ENCODE measurements at places on chromosomes 11 and 22. TPM values are rescaled to one million over a fixed set of nuclear protein-coding genes. Genes with fewer than 3 reads are reported as not detected.
A peak's percentile ranks its signal among the peaks of the same experiment; 100 is the strongest.

- no peak overlapping the region for H3K27ac ChIP-seq
- H3K27me3 ChIP-seq = no peaks in the 10 kb centered on the region
- H3K4me1 ChIP-seq = peaks cover 7% of the 10 kb centered on the region
- no peaks in the 10 kb centered on the region for H3K36me3 ChIP-seq
Observed at GRCh38 chr11:2690596-2691354, 9.0 kb downstream of the KCNQ1OT1 start.

DNA sequence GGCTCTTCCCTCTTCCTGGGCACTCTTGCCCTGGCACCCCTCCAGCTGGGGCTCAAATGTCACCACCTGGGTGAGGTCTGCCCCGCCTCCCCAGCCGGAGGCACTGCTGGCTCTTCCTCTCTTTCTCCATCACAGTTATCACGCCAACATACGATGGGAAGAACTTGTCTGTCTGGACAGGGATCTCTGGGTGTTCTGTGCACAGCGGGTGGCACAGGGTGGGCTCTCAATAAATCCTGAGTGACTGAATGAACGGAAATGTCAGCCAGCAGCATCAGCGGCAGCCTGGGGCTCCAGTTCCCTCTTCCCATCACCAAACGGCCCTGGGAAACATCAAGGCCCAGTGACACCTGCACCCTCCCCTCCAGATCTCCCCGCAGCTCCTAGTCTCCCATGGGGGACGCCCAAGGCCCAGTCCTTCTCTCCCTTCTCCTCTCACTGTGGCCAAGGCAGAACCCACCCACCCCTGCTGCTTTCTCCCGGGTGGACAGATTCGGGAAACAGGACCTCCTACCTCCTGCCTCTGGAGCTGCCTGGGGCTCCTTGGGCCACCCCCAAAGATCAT, 440 bp upstream of the SLC25A45 start:
- H3K27ac ChIP-seq = peak overlapping the region; percentile 93
- no peaks in the 10 kb centered on the region for H3K27me3 ChIP-seq
- peaks cover 26% of the 10 kb centered on the region for H3K4me1 ChIP-seq
- H3K4me3 ChIP-seq = no peak overlapping the region

DNA sequence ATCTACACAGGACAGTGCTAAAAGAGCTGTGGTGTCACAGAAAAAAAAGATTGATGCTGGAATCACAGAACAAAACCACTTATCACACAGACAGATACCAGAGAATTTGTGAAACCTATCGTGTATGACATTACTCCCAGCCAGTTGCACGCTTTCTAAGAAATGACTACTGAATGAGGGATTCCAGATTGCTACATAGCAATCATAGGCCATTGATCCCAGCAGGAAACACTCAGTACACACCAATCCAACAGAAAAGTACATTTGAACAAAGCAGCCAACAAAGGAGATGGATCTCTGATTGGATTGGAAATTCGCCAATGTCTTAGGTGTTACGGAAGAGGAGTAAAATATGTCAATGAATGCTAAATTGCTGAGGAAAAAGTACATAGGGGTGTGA, 4.8 kb upstream of the OR8H1 start:
- no peaks in the 10 kb centered on the region for H3K27me3 ChIP-seq
- no peaks in the 10 kb centered on the region for H3K36me3 ChIP-seq
- H3K4me3 ChIP-seq = no peak overlapping the region
- DNase-seq = no peak
- H3K27ac ChIP-seq = no peak overlapping the region
- H3K4me1 ChIP-seq = no peaks in the 10 kb centered on the region

OR51E2 gene
- not detected for total RNA-seq

UBQLNL gene
- total RNA-seq = 0.54 TPM

GLYAT gene
- not detected for total RNA-seq

DNA sequence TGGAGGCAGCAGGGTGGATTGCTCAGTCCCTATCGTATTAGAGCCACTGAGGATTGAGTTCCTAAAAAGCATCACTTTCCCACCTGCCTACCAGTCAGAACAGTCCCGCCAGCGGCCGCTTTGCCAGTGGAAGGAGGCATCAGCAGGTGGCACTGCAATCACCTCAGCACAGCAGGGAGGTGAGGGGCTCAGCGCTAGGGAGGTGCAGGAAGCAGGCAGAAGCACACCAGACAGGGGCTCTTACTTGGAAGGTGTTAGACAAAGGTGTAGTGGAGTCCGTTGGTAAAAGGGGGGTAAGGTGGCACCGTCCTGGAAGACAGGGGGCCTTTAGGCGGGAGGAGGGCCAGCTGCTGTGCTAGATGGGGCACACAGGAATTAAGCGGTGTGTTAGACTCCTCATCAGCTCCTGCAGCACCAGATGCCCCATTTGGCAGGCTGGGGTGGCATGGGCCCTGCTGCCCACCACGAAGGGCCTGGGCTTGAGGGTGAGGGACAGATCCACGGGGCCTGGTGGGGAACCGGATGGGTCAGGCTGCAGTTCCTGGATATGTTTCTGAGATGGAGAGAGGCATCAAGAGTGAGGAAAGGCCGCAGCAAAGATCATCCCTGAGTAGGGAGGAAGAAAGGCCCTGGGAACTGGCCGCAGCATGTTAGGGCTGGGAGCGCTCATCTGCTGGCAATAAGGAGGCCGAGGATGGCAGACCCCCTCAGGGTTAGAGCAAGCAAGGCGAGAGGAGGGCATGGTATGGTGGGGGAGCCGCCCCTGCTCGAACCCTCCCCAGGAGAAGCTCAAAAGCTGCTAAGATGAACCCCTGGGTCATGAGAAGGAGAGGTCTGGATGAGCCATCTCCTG, 42.5 kb downstream of the C11orf58 start:
- no peak for DNase-seq
- no peaks in the 10 kb centered on the region for H3K36me3 ChIP-seq
- no peak overlapping the region for H3K4me3 ChIP-seq
- peaks cover 25% of the 10 kb centered on the region for H3K4me1 ChIP-seq
- no peak overlapping the region for H3K27ac ChIP-seq
- no peaks in the 10 kb centered on the region for H3K27me3 ChIP-seq

MS4A8 gene
- not detected for total RNA-seq

GRCh38 chr11:19772480-19772879, 59.8 kb downstream of the NAV2 start:
- no peak overlapping the region for H3K4me3 ChIP-seq
- no peaks in the 10 kb centered on the region for H3K27me3 ChIP-seq
- no peaks in the 10 kb centered on the region for H3K36me3 ChIP-seq

DNA sequence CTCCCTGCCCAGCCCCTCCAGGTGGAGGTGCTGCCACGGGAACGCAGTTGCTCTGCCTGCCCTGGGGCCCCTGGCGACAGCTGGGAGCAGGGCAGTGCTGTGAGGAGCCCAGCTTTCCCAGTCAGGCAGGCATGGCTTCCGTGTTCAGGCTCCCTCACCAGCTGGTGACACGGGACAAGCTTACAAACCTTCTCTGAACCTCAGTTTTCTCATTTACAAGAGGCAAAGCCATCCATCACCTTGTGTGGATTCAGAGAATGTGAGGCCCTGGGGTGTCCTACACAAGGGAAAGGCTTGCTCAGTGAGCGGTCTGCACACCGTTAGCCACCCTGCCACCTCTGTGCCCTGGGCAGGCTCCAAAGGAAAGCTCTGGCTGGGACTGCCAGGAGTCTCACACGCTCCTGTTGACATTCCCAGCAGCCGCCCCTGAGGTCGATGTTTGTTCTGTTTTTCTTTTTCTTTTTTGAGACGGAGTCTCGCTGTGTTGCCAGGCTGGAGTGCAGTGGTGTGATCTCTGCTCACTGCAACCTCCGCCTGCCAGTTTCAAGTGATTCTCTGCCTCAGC, 23.5 kb downstream of the SUN2 start:
- peaks cover 52% of the 10 kb centered on the region for H3K36me3 ChIP-seq
- peak; percentile 56 for DNase-seq
- H3K4me1 ChIP-seq = peaks cover 45% of the 10 kb centered on the region

COX8A gene
- 787 TPM for total RNA-seq

DNA sequence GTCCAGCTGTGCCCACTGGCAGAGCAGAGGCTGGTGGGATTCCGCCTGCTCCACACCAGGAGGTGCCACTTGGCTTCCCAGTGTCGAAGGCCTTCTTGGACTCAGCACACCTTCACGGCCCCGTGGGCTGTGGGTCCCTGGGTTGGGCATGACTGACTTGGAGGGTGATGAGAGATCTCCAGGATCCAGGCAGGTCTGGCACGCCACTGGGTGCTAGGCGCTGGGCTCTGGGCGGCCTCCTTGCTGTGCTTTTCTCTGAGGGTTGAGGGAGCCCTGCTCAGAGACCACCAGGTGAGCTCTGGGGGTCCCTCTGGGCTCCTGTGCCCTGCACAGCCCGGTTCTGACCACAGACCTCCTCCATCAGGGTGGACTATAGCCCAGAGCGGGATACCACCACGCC, 12.3 kb downstream of the LRP5 start:
- H3K27ac ChIP-seq = no peak overlapping the region
- no peak overlapping the region for H3K4me3 ChIP-seq
- no peak for DNase-seq
- peaks cover 76% of the 10 kb centered on the region for H3K4me1 ChIP-seq
- no peaks in the 10 kb centered on the region for H3K27me3 ChIP-seq

NNMT gene
- total RNA-seq = 459 TPM

GRCh38 chr22:49827853-49828598, at the start of gene BRD1:
Gene BRD1 (minus strand): TSS chr22:49827873. CDS start chr22:49824317, 3,556 bp downstream.
- peaks cover 27% of the 10 kb centered on the region for H3K4me1 ChIP-seq
- no peaks in the 10 kb centered on the region for H3K27me3 ChIP-seq
- H3K4me3 ChIP-seq = peak within 1 kb of the TSS; percentile 89
- DNase-seq = peak; percentile 59
- peaks cover 10% of the 10 kb centered on the region for H3K36me3 ChIP-seq

SOX10 gene
- total RNA-seq = 0.34 TPM

PSMD13 gene
- 85.6 TPM for total RNA-seq

DNA sequence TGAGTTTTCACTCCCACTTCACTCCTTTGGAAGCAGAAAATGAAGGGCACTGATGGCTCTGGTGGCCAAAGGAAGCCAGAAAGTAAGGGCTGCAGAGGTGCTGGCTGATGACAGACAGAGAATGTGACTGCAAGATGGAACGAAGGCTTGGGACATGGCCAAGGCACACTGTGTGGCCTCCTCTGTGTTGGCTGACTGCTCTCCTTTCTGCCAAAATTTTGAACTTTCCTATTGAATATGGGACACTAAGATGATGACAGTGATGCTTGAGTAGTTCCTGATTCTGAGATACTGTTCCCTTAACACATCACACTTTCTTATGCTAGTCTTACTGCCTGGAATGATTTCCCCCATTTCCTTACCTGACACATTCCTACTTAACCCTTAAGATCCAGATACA, 156.4 kb downstream of the SWAP70 start:
- H3K27me3 ChIP-seq = no peaks in the 10 kb centered on the region
- peaks cover 5% of the 10 kb centered on the region for H3K4me1 ChIP-seq
- DNase-seq = peak; percentile 78
- no peak overlapping the region for H3K4me3 ChIP-seq
- H3K36me3 ChIP-seq = no peaks in the 10 kb centered on the region
- no peak overlapping the region for H3K27ac ChIP-seq

DNA sequence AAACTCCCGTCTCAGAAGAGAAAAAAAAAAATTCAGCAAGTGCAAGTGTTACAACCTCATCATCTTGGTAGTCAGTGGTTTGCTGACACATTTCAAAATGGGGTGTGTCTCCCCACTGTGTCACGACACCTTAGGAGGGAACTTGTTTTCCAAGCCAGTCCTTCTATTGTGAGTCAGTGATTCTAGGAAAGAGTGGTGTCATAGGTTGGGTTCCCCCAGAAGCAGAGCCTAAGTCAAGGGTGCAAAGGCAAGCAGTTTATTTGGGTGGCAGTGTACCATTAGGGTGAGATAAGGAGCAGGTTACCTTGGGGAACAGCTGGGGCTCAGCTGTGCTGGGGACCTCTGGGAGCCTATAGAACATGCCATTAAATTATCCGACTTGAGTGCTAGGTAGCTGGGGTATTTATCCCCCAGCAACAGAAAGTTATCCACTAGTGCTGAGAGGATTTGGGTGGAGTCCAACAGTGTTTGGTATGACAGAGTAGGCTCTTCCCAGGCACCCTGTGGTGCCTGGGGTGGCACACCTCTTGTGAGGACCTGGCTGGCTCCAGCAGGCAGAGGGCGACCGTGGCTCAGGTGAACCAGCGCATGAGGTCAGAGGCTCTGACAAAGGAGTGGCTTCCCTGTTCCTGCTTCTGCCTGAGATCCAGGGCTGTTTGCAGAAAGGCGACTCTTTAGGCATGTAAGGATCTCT, 41.7 kb downstream of the KIAA1671 start:
- H3K27ac ChIP-seq = peak overlapping the region; percentile 10
- H3K27me3 ChIP-seq = no peaks in the 10 kb centered on the region
- no peaks in the 10 kb centered on the region for H3K36me3 ChIP-seq
- H3K4me1 ChIP-seq = peaks cover 45% of the 10 kb centered on the region
- H3K4me3 ChIP-seq = no peak overlapping the region
- peak; percentile 48 for DNase-seq

- H3K36me3 ChIP-seq = no peaks in the 10 kb centered on the region
- H3K27me3 ChIP-seq = no peaks in the 10 kb centered on the region
- DNase-seq = no peak
- H3K4me1 ChIP-seq = no peaks in the 10 kb centered on the region
- H3K4me3 ChIP-seq = no peak overlapping the region
- H3K27ac ChIP-seq = no peak overlapping the region
Observed at GRCh38 chr11:113448316-113448677, 26.9 kb downstream of the DRD2 start.

- DNase-seq = no peak
- H3K27me3 ChIP-seq = no peaks in the 10 kb centered on the region
- no peak overlapping the region for H3K27ac ChIP-seq
- no peak overlapping the region for H3K4me3 ChIP-seq
- H3K4me1 ChIP-seq = peaks cover 3% of the 10 kb centered on the region
Observed at GRCh38 chr11:35930466-35930865, 13.4 kb upstream of the LDLRAD3 start.

GRCh38 chr11:67468056-67468455, 995 bp downstream of the TMEM134 start:
- H3K36me3 ChIP-seq = no peaks in the 10 kb centered on the region
- no peaks in the 10 kb centered on the region for H3K27me3 ChIP-seq
- peaks cover 52% of the 10 kb centered on the region for H3K4me1 ChIP-seq
- peak overlapping the region; percentile 69 for H3K27ac ChIP-seq

TCN2 gene
- total RNA-seq = 55.1 TPM

DNA sequence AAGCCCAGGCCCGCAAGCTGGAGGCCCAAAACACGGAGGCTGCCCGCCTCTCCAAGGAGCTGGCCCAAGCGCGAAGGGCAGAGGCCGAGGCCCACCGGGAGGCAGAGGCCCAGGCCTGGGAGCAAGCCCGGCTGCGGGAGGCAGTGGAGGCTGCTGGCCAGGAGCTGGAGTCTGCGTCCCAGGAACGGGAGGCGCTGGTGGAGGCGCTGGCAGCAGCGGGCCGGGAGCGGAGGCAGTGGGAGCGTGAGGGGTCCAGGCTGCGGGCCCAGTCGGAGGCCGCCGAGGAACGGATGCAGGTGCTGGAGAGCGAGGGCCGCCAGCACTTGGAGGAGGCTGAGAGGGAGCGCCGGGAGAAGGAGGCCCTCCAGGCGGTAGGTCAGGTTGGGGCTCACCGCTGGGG, 4.8 kb downstream of the CCDC88B start:
- DNase-seq = no peak
- no peaks in the 10 kb centered on the region for H3K4me1 ChIP-seq
- H3K27ac ChIP-seq = no peak overlapping the region
- H3K36me3 ChIP-seq = no peaks in the 10 kb centered on the region
- H3K4me3 ChIP-seq = no peak overlapping the region

DNA sequence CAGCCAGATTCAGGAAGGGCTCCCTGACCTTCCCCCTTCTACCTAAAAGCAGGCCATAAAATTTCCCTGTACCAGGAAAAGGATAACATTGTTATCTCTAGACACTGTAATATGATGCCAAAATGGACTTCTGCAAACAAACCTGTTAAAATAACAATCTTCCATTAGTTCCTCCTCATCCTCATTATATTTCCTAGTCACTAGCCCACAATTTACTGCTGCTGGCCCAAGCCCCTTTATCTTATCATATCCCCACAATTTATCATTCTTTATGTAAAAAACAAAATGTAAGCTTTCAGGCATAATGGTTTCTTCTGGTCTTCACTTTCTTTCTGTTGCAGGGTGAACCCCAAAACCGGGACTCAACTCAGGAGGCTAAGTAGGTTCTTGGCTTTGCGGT, 1132.1 kb upstream of the CNTN5 start:
- H3K36me3 ChIP-seq = no peaks in the 10 kb centered on the region
- no peak overlapping the region for H3K27ac ChIP-seq
- no peak for DNase-seq
- no peaks in the 10 kb centered on the region for H3K4me1 ChIP-seq
